ENCODE measurements at places on chromosomes 3 and 15.

DNA sequence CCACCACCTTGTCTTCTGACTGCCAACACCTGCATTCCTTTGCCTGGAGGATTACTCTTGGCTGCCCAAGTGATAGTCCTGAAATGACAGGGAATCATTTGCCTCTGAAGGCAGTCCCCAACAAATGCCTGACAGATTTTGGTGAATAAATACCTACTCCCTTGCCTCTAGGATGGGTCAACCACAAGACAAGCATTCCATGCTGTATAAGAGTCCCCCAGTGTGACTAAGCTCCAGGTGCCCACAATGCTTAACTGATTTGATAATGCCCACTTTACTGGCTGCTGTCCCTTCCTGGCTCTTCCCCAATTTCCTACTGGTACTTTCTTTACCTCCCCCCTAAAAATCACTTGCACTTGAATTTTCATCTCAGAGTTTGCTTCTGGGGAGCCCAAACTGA, 14.8 kb downstream of the THRB start:
- DNase-seq, result no peak

DNA sequence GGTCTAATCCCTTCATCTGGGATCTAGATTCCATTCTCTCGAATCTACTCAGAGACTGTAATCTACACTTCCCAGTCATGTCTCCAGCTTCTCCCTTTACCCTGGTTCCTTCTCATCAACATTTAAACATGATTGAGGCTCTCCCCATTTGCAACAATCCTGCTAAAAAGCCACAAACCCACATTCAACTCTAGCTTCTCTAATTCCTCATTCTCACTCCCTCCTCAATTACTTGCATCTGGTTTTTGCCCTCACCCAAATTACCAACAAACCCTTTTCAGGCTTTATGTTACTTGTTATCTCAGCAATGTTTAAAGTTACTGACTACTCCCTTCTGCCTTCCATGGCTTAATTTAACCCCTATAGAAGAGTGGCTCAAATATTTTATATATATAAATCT, 11.5 kb downstream of the ETFA start:
- no peak for DNase-seq

GRCh38 chr15:84949043-84949442, 32.6 kb upstream of the PDE8A start:
- peak; percentile 69 for DNase-seq

DNA sequence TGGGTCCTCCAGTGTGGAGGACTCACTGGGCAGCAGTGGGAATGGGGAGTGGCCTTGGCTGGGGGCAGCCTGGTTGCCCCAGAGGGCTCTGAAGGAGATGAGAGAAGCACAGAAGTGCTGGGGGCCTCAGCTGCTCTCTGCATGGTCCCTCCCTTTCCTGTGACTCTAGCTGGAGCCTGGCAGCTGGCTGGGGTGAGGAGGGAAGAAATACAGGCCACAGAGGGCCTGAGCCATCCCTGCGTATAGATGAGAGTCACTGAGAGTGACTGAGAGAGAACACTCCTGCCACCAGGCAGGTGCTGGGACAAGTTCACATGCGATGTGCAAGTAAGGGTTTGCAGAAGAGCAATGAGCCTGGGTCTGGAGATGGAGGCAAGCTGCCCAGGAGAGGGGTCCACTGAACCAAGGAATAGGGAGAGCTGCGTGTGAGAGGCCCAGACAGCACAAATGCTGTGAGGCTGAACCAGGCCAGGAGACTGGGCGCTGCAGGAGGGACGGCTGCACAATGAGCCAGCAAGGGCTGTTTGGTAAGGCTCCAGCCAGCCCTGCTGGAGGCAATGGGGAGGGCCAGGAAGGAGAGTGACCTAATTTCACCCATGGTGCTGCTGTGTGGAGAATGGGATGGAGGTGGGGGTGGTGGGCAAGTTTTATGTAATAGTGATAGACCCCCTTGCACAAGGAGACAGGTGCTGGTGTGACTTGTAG, 87.2 kb downstream of the CLSTN2 start:
- DNase-seq, result no peak

DNA sequence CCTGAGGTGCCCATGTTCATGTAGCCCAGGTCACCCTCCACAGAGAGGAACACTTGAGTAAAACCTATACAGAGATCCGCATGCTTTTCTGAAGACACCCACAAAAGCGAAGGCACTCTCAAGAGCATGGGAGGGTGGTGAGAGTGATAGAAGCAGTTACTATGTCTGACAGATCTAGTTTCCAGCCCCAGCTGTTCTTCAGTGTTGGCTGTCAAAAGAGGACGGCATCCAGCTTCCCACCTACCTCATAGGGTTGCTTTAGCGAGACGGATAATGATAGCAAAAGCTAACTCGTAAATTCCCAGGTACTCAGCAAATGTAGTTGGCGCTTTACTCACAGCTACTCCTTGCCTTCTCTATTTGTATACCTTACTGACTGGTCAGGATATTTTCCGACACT, 3.0 kb upstream of the MEX3B start:
- DNase-seq, result no peak

DNA sequence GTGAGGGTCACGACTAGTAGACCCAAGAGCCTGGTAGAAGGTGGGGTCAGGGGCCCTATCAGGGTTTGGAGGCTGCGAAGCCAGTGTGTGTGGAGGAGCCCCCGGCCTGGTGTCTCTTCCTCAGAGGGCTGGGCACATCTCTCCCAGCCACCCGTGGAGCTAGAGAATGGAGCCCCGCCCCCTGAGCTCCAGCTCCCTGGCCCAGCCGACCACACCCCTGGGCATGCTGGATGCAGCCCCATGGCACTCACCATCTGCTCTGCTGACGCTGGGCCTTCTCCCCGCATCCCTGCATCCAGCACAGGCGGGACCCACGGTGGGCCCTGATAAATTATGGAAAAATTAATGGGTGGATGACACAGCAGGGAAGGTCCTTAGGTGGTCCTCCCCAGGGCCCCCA, 17.5 kb downstream of the ANKRD63 start:
- no peak for DNase-seq

DNA sequence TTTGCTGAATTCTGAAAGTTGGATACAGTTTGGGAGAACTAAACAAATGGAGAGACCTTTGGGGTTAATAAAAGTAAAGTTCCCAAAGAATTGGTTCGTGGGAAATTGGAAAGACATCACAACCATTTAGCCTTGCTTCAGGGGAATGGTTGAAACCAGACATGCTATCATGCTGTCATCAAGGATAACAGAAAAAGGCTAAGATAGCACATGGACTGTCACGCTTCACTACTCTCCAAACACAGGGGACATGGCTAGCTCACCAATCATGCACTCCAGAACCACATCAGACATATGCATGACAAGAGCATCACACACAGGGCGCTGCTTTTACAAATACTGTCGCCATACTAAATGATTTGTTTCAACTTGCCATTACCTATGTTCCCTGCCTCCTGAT, 671.7 kb upstream of the ROBO1 start:
- DNase-seq, result no peak

DNA sequence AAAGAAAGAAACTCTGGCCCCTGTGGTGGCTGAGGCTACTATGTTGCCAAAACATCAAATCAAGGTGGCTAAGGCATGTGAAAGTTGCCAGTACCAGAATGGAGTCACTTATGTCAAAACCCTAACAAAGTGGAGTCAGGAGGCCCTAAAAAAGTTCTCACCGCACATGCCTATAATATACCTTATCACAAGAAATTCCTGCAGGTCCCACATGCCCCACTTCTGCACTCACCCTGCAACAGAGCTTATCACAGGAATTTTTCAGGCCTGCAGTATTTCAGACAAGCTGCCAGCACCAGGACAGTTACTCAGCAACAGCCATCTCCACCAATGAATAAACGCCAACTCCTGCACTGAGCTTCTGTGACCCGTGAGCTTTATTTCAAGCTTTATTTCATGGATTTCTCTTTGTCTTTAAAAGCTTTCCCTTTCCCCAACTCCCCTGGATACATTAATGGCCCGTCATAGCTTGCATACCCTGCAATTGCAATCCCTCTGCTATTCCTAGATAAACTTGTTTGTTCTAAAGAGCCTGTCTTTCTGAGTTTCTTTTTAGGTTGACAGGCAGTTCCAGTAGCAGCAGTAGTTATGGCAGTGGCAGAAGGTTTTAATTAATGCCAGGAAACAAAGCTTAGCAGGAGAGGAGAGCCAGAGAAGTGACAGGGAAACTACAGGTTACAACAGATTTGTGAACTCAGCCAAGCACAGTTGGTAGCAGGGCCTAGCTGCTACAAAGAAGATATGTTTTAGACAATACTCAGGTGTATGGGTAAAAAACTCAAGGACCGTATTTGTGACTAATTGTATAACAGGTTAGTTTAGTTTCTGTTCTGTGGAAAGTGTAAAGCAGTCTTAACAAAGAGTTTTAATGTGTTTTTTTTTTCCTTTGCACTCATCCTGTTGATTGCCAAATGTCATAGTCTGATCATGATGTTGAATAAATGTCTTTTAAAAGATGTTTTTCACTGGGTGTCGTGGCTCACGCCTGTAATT, 15.9 kb upstream of the TMEM42 start:
- DNase-seq, result peak; percentile 34

DNA sequence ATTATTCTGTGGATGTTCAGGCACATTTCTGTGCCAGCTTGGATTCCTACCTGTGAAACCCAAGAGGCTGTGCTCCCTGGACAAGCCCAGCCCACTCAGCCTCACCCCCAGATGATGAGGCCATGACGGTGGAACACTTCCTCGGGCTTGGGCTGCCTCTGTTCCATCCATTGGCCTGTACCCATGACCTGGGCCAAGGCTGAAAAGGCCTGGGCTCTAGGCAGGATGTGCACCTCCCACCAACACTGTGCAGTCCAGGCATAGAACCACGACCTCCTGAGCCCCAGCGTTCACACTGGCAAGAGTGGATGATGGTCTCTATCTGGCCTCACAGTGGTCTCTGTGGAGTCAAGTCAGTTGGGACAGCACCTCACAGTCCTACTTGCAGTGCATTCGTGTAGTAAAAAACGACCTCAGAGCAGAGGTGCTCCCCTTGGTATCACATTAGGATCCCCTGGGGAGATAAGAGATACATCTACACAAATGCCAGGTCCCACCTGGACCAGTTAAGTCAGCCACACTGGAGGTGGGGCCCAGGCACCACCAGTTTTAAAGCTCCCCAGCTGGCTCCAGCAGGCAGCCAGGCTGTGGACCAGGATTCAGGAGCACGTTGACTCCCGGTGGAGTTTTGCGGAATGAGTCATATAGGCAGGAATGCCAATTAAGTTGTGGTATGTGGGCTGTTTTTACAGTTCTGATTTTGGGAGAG, 39.0 kb upstream of the IGF1R start:
- DNase-seq, result peak; percentile 79

DNA sequence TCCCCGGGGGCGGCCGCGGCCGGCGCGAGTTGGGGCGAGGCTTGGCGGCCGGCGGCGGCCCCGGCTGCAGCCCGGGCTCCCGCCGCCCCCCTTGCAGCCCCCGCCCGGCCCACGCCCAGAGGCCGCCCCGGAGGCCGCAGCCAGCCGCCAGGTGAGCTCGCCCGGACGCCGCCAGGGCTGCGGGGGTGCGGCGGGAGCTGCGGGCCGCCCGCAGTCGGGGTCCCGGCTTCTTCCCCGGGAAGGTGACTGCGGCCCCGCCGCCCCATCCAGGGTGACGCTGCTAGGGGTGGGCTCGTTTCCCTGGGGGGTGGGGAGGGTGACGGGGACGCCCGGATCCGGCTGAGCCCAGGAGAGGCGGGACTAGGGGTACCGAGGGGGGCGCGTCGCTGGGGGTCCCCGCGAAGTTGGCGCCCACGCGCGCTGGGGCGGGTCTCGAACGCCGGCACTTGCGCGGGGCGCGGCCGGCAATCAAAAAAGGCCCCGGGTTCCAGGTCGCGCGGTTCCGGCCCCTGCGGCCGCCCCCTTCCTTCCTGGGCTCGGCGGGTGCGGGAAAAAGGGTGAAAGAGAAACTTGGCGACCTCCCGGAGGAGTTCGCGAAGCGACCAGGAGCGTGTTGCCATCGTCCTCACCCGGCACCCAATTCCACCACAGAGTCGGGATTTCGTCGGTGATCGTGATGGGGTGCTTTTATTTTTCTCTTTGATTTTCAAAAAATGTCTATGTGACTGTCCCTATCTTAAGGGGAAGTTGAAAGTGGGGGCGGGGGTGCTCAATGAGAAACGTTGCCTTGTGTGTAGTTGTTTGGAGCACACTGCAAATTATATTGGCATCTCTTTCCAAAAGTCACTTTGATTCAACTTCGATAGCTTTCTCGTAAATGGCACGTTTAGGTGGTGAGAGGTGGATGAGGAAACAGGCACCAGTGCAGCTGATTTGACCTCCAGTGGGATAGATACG, 619 bp downstream of the ATXN7 start:
- peak; percentile 30 for DNase-seq

DNA sequence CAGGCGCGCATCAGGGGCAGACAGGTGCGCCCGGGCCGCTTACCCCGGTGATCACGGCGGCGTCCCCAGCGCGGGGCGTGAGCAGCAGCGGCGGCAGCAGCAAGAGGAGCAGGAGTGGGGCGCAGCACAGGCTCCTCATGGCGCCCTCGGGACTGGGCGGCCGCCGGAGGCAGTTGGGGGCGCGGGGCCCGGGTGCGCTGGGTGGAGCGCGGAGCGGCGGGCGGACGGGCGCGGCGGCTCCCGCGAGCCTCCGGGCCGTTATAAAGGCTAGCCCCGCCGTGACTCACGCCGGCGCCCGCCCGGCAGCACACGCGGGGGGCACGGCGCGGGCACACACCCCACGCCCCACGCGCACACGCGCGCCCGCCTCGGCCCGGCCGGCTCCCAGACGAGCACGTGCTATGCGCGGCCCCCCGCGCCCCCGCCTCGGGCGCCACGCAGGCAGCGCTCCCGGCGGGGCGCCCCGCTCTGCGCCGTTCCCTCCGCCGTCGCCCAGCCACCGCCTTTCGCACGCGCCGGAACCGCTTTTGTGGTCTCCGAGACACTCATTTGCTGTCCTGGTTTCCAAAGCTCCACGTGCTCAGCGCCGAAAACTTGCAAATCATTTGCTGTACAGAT, at the start of gene PROK2:
Gene PROK2, minus strand, starts transcription at position 235 of the 618 bp plus-strand sequence. Its CDS starts 96 bp downstream, at position 139.
- DNase-seq, result peak; percentile 7

DNA sequence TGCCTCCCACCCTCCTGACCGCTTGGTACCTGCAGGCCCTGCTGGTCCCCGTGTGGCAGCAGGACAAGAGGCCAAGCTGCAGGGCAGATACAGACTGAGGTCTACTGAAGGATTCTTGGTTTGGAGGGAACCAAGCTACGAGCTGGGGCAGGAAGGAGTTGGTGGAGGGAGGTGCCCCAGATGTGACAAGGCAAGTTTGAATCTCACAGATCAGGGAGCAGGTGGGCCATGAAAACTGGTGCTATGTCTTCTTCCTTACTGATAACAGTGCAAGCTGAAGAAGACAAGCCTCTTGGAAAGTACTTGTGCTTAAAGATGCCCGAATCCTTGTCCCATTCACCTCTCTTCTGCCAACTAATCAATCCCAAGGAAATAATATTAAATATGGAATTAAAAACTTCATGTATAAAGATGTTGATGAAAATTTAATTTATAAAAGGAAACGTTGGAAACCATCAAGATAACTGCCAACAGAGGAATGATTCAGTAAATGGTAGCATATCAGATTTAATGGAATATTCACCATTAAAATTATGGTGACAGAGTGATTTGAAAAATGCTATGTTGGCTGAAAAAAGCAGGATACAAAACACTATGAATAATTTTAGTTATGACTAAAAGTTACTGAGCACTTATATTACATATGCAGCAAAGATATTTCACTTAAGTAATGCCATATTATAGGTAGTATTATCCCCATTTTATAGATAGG, 107.9 kb downstream of the MYLK start:
- no peak for DNase-seq

- DNase-seq, result no peak
These were observed 1.7 kb upstream of the CD47 start for GRCh38 chr3:108092501-108092900.

Data from fibroblast of skin of right biceps (primary cell).